Suppressor macrophage treated with lipopolysaccharide for 1 hour (primary cell): ENCODE measurements at places on chromosomes 1 and 21.
A peak's percentile ranks its signal among the peaks of the same experiment; 100 is the strongest.

GRCh38 chr1:119341372-119341947 lies 27.1 kb upstream of the HAO2 start:
- no peak for DNase-seq

DNA sequence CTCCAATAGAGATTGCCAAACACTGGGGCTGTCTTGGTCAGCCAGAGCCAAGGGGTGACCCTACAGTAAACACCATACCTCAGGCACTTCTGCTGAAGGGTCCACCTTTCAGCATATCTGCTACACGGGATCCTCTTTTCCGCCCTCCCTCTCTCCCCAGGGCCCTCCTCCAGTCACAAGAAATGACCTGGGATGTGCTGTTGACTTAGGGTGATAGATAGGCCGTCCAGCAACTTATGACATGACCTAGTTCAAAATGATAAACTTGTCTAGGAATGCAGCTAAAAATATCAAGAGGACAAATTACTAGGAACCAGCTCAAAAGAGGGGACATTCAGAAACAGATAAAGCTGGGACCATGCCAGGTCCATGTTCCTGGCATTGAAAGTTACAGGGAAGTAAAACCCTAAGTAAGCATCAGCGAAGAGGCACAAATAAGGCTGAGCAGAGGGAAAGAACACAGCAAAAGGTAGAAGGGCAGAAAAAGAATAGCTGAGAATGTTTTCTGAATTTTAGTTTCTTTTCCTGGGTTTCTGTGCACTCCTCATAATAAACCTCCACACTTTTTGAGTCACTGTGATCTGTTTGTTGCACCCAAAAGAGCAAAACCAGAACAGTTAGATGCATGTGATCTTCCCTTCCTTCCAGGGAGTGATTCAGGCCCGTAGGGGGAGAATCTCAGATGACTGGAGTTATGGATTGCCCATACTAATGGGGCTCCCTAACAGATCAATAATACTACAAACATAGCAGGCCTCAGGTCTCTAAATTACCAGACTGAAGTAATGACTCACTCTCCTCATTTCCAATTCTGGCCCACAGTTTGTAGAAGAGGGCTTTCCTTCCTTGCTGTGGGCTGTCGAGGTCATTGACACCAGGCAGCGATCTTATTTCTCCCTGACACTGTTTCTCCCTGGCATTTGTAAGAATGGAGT lies 48.9 kb upstream of the F3 start:
- peak; percentile 56 for DNase-seq

GRCh38 chr1:64887689-64888217 lies 78.6 kb downstream of the JAK1 start:
- DNase-seq: no peak

- no peak for DNase-seq
Measured at GRCh38 chr1:43286115-43286514, 734 bp upstream of the C1orf210 start.

DNA sequence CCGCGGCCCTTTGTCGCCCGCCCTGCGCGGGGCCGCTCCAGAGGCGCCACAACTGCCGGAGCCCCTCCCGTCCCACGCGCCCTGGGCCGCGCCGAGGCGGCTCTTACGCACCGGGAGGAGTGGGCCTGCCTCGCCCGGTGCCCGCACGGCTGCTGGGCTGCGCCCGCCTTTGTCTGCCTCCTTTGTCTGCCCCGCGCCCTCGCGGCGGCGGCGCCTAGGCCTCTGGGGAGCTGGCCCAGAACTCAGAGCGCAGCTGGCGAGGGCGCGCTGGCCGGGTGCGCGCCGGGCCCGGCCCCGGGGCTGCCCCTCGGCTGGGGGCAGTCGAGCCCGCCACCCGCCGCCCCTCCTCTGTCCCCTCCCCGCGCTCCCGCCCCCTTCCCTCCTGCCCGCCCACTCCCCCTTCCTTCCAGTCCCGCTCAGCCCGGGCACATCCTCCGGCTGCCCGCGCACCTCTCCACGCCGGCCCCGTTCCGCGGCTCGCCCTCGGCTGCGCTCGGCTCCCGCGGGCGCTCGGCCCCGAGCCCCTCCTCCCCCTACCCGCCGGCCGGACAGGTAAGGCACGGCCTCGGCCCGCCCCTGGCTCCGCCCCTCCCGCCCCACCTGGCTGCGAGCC lies at the start of gene DRAXIN:
DRAXIN (plus strand) TSS at position 409 of the 613 bp plus-strand sequence. CDS start 14,549 bp downstream, outside the sequence.
- DNase-seq: peak; percentile 52

- peak; percentile 15 for DNase-seq
Measured at GRCh38 chr1:85334962-85335361, 58.5 kb upstream of the BCL10 start.

- no peak for DNase-seq
Measured at GRCh38 chr1:242651817-242652216, 127.3 kb upstream of the PLD5 start.

DNA sequence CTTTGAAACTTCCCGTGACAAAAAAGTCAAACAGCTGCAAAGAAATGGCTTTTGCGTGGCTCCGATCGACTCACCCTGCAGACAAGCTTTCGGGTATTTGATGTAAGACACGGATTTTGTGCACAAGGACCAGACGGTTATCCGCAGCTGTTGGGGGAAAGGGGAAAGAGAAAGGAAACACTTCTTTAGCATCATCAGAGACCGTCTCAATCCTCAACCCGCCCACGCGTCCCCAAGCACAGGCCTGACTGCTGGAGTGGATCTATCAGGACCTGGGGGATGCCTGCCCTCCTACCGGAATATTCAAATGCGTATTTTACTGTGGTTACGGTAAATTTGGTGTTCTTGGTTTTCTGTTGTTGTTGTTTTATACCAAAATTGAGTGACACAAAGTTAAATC lies 11.2 kb downstream of the WRAP73 start:
- DNase-seq: no peak

DNA sequence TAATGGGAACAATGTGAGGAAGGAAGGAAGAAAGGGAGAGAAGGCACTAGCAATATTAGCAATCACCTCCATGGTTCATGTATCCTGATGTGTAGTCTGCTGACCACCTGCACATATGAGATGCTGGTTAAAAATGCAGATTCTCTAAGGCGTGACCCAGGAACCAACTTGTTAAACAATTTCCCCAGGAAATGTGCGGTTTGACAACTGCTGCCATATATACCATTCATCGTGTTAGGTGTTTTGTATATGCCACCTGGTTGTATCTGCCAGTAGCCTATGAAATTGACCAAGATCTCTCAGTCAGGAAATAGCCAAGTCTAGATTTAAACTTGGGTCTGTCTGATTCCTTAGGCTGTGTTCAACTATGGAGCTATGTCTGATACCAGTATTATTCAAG lies 4.1 kb downstream of the SEMA4A start:
- DNase-seq: no peak

DNA sequence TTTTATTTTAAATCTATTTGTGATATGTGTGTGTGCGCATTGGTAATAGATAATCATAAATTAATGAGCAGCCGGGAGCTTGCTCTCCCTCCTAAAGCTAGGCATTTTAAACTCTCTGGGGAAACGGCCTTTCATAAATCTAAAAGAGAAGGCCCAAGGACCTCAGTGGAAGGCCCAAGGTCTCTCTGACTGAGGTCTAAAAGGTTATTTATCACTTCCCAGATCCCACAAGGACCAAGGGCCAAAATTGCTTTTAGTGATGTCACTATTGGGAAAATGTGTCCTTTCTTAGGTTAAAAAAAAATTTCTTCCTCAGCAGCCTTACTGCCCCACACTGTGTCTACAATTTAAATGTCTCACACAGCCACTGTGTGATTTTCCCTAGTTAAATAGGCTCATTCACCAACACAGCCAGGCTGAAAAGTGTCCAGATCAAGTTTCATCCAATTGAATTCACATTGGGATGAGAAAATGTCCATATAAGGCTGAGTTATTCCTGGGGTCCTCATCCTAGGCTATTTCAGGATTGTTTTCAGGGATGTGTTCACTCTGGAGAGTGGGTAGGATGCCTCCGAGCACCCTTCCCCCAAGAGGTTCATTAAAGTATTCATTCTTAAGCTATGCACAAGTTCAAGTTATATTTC lies 46.1 kb downstream of the SLC44A3 start:
- no peak for DNase-seq

DNA sequence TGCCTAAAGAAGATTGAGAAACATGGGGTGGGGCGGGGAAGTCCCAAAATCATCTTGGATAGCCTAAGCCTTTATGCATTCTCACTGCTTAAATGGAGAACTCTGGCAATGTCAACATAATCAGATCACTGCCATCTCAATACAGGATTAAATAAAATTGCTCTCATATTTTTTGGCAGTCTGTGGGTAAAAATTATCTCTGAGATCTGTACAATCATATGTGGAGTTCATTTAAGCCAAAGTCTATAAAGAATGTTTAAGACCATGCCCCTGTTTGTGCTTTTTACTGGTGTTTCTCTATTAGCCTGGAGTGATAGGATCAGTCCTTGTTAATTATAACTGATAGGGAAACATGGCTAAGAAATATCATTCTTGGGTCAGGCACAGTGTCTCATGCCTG lies 136.3 kb downstream of the GPR52 start:
- DNase-seq: no peak

DNA sequence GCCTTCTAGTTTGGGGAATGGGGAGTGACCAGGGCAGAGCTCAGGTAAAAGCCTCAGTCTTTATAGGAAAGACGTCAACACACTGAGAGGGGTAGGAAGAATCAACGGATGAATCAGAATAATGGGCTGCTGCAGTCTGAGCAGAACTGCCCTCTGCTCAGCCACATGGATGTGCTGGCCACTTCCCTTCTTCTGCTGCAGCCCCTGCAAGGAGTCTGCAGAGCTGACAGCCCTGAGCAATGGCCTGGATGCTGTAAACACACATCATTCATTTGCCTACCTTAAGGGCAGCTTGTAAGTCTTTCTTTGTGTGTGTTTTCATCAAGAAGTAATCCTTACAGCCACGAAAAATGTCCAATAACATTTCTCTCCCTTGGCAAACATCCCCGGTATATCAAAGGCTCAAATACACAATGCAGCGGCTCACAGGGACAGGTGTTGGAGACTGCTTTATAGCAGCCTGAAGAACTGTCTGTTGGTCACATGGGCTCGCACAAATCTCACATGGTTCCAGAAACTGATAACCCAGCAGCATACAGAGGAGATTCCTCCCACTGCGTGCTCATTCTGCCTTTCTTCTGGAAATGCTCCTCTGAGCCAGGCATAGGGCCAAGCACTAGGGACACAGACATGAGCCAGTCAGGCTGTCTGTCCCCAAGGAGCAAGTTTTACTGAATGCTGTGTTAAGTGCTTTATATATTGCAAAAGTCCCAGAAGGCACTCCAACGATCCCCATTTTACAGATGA lies 110.1 kb downstream of the HMGB4 start:
- no peak for DNase-seq

GRCh38 chr1:89298461-89298860 lies 25.8 kb upstream of the GBP5 start:
- no peak for DNase-seq

GRCh38 chr21:19228226-19228625 lies 824.6 kb upstream of the TMPRSS15 start:
- DNase-seq: no peak

- DNase-seq: no peak
Measured at GRCh38 chr1:186578325-186579016, 101.8 kb downstream of the PTGS2 start.

DNA sequence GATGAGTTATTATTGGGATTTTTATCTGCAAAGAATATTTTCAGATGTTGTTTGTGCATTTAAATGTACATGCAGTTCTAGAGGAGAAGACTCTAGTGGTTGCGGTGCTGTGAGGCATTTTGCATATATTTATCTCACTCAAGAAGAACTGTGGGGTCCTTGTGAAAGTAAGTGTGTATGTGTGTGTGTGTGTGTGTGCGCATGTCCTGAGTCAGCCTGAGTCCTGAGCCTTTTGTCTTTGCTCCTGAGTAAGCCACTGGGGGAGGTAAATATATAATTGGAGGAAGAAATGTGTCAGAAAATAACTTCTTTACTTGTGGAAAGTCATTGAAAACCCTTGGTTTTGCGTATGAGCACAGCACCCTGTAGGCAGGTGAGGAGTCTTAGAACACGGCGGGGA lies 55.6 kb upstream of the CD34 start:
- DNase-seq: no peak

GRCh38 chr1:7460807-7461206 lies 310.3 kb upstream of the VAMP3 start:
- DNase-seq: no peak

GRCh38 chr1:201139756-201140155 lies 12.8 kb upstream of the ASCL5 start:
- no peak for DNase-seq

- no peak for DNase-seq
Measured at GRCh38 chr1:193676996-193677549, 490.7 kb upstream of the B3GALT2 start.

- peak; percentile 89 for DNase-seq
Measured at GRCh38 chr1:52141513-52142219, at the start of gene ZFYVE9. TSS of gene ZFYVE9 (plus strand) at chr1:52142089. CDS start at chr1:52233207, 91,118 bp downstream.

- DNase-seq: no peak
Measured at GRCh38 chr1:29436181-29436785, 200.0 kb downstream of the PTPRU start.

GRCh38 chr1:66788231-66788939 lies 12.7 kb downstream of the INSL5 start:
- DNase-seq: peak; percentile 70

GRCh38 chr1:23422241-23422877 lies 2.2 kb downstream of the TCEA3 start:
- peak; percentile 77 for DNase-seq
